ENCODE measurements at places on chromosomes 12 and 14. TPM values are rescaled to one million over a fixed set of nuclear protein-coding genes. Genes with fewer than 3 reads are reported as not detected.

KRT82 gene
- total RNA-seq, result not detected

DTX3 gene
- total RNA-seq, result 10.2 TPM

ZNF385A gene
- 6.9 TPM for total RNA-seq

MGAT4C gene
- under 0.01 TPM for total RNA-seq

HOXC4 gene
- total RNA-seq, result not detected

RHOJ gene
- 6.6 TPM for total RNA-seq

CCDC198 gene
- total RNA-seq, result not detected

OR6C4 gene
- not detected for total RNA-seq

KRT3 gene
- not detected for total RNA-seq

ULK1 gene
- 14.1 TPM for total RNA-seq

GAS2L3 gene
- total RNA-seq, result 3.3 TPM

CYP46A1 gene
- total RNA-seq, result 0.19 TPM

KRT79 gene
- not detected for total RNA-seq

TRIM9 gene
- total RNA-seq, result 5.3 TPM

GNB3 gene
- total RNA-seq, result 0.20 TPM

NANOG gene
- total RNA-seq, result not detected

LRFN5 gene
- 19.6 TPM for total RNA-seq

GUCY2C gene
- total RNA-seq, result not detected

Measured in cardiac ventricle fibroblast (primary cell).